ENCODE measurements at places on chromosomes 6 and 20.

- DNase-seq, result no peak
Observed at GRCh38 chr20:53034899-53035298, 62.7 kb downstream of the TSHZ2 start.

- DNase-seq, result no peak
Observed at GRCh38 chr6:6856538-6857523, 250.9 kb upstream of the RREB1 start.

- peak; percentile 88 for DNase-seq
Observed at GRCh38 chr6:14671261-14671681, 553.7 kb downstream of the CD83 start.

GRCh38 chr6:20837189-20837588, 302.9 kb downstream of the CDKAL1 start:
- DNase-seq, result no peak

GRCh38 chr6:88165844-88166492, at the start of gene CNR1:
CNR1 (minus strand) TSS chr6:88166347; CDS start chr6:88145274, 21,073 bp downstream.
- DNase-seq, result peak; percentile 79

- no peak for DNase-seq
Observed at GRCh38 chr20:535958-536357, 7.6 kb downstream of the CSNK2A1 start.

GRCh38 chr6:127462376-127462775, 3.2 kb upstream of the KIAA0408 start:
- no peak for DNase-seq

DNA sequence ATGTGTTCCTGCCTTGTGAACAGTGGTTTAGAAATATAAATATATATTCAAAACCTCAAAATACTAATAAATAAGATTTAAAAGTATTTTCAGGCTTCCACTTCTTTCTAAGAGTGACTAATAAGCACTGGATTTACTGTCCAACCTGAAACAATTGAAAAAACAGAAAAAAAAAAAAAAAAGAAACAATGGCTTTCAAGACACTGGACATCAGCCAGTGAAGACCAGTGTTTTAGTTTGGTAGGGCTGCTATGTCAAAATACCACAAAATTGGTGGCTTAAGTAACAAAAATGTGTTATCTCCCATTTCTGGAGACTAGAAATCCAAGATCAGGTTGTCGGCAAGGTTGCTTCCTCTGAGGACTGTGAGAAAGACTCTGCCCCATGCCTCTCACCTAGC, 101.4 kb upstream of the PDE7B start:
- no peak for DNase-seq

DNA sequence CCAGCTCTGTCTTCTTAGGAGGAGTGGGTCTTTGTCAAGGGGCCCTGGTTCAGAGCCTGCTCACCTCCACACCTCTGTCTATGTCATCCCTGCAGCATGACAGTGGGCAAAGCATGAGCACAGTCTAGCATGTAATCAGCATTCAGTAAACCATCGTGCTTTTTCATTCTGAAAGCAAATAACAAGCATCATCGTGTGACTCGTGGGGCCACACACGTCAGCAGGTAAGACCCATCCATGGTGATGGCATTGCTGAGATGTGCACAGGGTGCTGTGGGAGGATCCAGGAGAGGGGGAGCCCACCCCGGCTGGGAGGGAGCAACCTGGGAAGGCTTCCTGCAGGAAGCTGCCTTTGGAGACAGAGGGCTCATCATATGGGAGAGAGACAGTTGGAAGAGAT, 106.7 kb downstream of the TMEM242 start:
- no peak for DNase-seq

GRCh38 chr6:37244430-37245310, 12.9 kb upstream of the TBC1D22B start:
- DNase-seq, result peak; percentile 99

DNA sequence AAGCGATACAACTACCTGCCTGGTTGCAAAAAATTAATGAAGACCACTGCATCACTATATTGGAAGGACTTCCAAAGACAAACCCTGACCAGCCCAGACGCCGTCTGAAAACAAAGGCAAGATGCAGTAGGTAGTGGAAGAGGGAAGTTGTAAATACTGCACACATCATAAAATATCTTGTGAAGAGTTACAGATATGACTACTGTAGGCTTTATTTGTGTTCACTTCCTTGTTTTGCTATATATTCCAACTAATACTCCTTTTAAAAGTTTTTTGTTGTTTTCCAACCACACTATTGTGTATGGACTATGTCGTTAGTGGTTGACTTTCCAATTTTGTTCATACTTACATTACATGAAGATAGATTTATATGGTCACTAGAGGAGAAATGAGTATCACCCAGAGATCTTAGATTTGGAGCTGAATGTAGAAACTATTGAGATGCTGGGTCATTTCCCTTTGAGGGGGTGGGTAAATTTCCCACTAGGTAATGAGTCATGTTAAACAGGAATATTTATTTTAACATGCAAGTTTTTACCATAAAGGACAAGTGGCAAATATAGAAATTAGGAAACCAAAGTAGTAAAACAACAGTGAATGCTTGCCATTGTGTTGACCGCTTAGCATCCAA, 16.6 kb upstream of the TXLNB start:
- no peak for DNase-seq

- DNase-seq, result peak; percentile 77
Observed at GRCh38 chr20:47181056-47181862, 175.2 kb downstream of the ZMYND8 start.

GRCh38 chr6:46221222-46221793, 50.5 kb upstream of the ENPP5 start:
- peak; percentile 67 for DNase-seq

GRCh38 chr20:62119591-62120364, 2.5 kb upstream of the LSM14B start:
- DNase-seq, result no peak

DNA sequence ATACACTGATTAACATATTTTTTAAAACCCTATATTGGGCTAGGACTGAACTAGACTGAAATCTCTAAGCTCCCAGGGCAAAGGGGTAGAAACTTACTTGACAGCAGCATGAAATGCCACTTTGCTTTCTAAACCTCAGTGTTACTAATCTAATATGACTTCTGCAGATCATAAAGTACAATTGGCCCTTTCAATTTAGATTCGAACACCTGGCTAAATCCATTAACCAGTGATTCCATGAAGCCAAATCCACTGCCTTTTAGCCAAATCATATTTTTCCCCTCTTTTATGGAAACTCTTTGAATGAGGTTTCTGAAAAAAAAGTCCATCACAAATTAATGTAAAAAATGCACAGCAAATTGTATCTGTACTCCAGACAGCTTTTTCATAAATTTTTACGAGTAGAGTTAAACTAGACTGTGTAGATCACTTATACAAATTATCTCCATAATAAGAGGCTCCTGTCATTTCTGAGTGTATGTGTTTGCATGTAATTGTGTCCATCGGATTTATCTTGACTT, 25.7 kb downstream of the EPHA7 start:
- no peak for DNase-seq

DNA sequence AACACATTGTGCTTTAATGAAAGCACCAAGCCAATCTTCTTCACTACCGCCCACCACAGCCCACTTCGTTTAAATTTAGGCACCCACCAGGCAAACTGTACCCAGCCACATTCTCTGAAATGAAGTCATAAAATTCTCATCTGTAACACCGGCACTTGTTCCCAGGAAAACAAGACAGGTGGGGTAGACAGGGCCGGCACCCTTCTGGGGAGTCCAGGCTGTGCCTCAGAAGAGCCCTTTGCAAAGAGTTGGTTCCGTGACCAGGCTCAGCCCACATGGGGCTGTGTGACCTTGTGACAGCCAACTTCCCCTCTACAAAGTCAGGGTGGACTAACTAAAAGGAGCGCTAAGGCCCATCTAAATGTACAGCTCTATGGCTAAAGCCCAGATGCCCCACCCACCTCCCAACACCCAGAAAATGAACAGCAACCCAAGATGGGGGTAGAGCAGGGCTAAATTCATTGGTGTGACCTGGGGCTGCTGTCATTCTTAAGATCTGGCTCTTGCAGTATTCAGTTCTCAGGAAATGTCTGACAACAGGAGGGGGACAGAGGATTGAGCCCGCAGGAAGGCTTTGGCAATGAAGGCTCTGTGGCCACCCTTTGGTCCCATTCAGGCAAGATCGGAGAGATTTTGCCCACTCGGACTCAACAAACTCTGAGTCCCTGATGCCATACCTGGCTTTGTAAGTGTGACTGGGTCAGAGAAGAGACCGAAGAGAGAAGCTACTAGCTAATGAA, 56.7 kb downstream of the TRERF1 start:
- no peak for DNase-seq

DNA sequence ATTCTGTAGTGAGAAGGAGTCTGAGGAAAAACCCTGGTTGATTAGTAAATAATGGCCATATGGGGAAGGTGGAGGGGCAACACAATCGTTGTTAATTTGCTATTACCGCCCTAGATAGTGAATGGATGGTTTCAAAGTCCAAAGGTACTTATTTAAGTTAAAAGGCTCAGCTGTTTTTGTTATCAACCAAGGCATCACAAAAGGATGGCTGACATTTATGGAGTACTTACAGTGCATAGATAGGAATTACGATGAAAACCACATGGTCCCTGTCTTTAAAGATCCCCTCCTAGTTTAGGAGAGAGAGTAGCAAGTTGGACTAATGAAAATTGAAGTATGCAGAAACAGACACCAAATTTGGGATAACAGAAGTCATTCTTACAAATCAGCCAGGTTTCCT, 319.6 kb downstream of the CDKAL1 start:
- DNase-seq, result no peak

DNA sequence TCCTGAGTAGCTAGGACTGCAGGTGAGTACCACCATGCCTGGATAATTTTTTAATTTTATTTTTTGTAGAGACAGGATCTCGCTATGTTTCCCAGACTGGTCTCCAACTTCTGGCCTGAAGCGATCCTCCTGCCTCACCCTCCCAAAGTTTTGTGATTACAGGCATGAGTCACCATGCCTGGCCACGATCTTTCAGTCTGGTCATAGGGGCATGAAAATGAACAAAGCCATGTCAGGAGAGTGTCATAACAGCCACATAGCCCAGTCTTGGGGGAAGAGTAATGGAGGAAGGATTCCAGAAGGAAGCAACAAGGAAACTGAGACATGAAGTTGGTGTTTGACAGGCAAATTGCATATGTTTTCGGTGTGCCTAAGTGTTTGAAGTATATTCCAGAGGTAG, 17.0 kb upstream of the SNX3 start:
- DNase-seq, result peak; percentile 14

- no peak for DNase-seq
Observed at GRCh38 chr6:110318971-110319370, 39.2 kb downstream of the METTL24 start.

- no peak for DNase-seq
Observed at GRCh38 chr6:145893586-145893985, 70.6 kb downstream of the SHPRH start.

GRCh38 chr20:24702501-24703283, 233.3 kb downstream of the SYNDIG1 start:
- no peak for DNase-seq

DNA sequence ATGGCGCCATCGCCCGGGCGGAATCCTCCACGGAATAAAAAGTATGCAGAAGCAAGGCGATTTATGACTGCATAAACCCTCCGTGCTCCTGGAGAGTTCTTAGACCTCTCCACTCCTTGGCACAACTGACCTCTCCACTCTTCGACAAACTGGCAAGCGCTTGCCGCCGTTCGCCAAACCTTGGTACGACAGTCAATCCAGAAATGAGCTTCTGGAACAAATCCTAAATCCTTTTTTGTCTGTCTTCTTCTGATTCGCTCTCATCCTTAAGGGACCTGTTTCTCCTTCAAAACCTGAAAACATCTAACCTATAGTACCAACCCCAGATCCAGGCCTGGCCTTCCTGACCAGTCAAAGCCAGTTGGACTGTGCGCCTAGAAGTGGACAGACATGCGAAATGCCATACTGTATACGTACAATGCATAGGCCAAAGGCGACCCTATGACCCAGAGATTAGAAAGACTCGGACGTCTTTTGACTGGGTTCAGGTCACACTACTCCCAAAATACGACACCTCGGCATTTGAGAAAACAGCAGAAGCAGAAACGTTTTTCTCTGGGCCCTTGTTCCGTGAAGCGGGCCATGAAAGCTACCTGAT, 59.4 kb downstream of the TRIM27 start:
- DNase-seq, result no peak

DNA sequence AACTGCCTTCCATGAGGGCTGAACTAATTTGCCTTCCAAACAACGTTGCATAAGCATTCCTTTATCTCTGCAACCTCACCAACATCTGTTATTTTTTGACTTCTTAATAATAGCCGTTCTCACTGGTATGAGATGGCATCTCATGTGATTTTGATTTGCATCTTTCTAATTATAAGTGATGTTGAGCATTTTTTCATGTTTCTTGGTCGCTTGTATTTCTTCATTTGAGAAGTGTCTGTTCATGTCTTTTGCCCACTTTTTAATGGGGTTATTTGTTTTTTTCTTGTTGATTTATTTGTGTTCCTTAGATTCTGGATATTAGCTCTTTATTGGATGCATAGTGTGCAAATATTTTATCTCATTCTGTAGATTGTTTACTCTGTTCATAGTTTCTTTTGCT, 46.4 kb downstream of the TNFAIP3 start:
- DNase-seq, result no peak

- no peak for DNase-seq
Observed at GRCh38 chr20:32914031-32914430, 55.3 kb downstream of the EFCAB8 start.

DNA sequence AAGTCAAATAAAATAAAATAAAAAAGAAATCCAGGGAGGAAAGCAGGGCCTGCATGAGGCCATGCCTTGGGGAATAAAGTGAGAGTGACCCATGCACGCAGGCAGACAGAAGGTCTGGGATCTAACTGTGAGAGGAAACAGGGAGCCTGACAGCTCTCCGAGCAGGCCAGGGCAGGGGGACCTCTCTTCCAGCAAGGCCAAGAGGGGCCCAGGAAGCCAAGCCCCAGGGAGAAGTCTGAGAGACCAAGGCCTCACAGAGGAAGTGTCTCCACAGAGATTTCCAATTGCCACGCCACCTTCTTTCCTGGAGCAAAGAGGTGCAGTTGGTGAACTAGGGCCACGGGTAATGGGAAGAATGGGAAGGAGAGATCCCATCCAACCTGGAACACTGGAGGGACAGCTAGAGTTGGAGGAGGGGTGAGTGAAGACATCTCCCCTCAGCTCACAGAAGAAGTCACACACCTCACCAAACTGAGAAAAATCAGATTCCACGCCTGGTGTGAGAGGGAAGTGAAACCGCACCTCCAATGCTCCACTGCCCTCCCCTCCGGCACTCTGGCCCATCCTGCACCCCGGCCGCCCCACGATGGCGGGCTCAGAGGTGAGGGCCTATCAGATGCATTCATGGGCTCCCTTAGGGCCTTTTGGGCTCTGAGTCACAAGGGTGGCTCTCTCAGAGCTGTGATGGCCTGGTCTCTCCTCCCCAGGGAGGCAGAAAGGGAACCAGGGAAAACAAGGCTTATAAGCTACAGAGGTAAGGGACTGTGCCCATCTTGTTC, 25.1 kb upstream of the TAF8 start:
- no peak for DNase-seq

- no peak for DNase-seq
Observed at GRCh38 chr6:156731396-156731795, 45.8 kb upstream of the ARID1B start.

GRCh38 chr6:159842035-159842434, 42.0 kb downstream of the PNLDC1 start:
- DNase-seq, result no peak

GRCh38 chr6:127058936-127059335, 59.5 kb upstream of the RSPO3 start:
- DNase-seq, result no peak
